ENCODE measurements at places on chromosomes 5 and 9.

DNA sequence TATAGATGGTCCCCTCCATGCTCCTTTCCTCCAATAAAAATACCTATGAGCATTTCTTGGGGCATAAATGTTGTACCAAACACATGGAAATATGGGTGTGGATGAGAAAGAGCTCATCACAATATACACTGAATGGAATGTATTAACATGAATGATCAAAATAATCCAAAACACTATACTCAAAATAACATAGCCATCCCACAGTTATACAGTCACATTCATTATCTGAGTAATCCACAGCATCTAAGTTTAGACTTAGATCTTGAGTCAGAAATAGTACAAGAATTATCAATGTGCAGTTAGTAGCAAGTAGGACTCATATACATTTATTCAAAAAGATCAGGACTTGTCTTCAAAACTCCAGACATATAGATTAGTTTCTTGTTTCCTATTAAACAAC, 175.2 kb upstream of the NREP start:
- no peak for DNase-seq

GRCh38 chr5:116522356-116523136, 52.1 kb downstream of the SEMA6A start:
- no peak for DNase-seq

- no peak for DNase-seq
Measured at GRCh38 chr5:146618434-146618833, 102.4 kb upstream of the GPR151 start.

- DNase-seq: no peak
Measured at GRCh38 chr5:167643631-167644280, 647.7 kb upstream of the WWC1 start.

DNA sequence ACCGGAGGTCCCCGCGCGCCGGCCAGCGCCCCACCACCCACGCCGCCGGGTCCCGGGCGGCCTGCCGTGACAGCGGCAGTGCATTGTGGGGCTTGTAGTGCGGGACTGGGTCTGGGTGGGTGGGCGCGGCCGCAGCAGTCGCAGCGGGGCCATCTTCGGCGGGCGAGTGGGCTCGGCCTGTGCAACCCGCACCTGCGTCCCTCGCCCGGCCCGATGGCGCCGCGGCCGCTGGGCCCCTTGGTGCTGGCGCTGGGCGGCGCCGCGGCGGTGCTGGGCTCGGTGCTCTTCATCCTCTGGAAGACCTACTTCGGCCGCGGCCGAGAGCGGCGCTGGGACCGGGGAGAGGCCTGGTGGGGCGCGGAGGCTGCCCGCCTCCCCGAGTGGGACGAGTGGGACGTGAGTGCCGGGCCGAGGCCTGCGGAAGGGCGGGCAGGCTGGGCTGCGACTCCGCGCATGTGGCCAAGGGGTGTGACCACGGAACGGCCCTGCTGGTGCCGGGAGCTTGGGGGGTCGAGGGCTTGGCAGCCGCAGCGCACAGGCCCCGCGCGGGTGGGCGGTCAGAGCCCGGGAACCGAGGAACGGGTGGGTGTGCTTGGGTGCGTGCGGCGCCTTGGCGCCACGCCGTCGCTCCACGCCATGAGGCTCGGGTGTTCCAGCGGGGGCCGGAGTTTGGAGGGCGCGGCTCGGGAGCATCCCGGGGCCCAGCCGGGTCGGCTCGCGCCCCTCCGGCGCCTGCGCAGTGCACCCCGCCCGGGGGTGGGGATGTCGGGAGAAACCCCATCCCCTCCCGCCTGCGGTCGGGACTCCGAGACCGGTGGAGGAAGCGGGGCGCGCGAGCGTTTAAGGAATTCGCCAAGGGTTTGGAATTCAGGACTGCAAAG, at the start of gene ARL10:
ARL10 (plus strand) TSS at position 137 of the 881 bp plus-strand sequence; CDS start at position 214, 77 bp downstream.
- DNase-seq: peak; percentile 58

GRCh38 chr5:69052181-69052580, 41.6 kb upstream of the SLC30A5 start:
- no peak for DNase-seq

GRCh38 chr5:170923910-170924620, 62.2 kb downstream of the RANBP17 start:
- DNase-seq: no peak

DNA sequence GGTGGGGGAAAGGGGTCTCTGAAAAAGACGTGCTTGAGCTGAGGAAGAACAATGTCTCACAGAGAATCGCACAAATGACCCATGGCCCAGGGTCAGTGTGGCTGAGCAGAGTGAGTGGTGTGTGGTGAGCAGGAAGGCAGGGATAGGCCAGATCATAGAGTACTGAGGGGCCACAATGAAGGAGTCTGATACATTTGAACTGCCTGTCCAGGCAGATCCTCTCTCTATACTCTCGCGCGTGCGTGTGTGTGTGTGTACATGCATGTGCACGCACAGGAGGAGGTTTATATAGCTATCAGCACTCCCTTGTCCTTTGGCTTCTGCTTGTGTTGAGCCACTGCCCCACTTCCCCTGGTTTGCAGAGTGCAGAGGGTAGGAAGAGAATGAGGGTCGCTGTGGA, 294.0 kb downstream of the ZNF608 start:
- no peak for DNase-seq
